Activated T-cell treated with anti-CD3 and anti-CD28 coated beads for 1 hour (primary cell): ENCODE measurements at places on chromosomes 1 and 21.

GRCh38 chr1:48043622-48044021, 46.4 kb upstream of the TRABD2B start:
- no peak for DNase-seq

- no peak for DNase-seq
Observed at GRCh38 chr1:211752317-211752716, 76.9 kb upstream of the NEK2 start.

- no peak for DNase-seq
Observed at GRCh38 chr1:65812065-65812464, 19.4 kb downstream of the PDE4B start.

DNA sequence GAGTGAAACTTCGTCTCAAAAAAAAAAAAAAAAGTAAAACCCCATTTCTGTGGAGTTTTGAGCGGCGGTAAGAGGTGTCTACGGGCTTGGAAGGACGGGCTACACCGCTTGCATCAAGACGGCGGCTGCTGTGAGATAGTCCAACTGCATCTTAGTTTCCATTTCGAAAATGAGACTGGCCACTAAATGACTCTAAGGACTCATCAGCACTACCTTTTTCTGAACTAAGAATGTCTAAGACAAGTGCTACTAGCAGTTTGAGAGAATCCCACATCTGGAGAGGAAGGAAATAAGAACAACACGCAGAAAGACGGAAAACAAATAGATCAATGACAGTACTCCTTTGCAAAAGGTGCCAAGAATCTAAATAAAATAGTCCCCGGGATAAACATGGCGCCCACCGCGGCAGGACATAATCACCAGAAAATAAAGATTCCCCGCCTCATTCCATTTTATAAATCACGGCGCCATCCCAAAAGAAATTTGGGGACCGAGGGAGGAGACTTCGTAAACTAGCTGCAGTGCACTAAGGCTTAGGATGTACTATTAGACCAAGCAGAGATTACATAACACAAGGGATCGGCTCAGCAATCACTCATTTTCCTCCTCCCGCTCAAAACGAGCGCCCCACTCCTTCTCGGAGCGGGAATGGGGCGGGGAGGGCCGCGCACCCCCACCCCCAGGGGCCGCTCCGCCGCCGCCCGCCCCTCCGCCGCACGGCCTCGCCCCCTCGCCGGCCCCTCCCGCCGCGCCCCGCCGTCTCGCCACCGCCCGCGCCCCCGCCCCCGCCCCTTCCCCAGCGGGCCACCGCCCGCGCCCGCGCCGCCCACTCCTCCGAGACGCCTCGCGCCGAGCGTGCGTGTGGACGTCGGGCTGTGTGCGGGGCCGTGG, 1.1 kb downstream of the POGZ start:
- DNase-seq, result peak; percentile 55

- DNase-seq, result no peak
Observed at GRCh38 chr1:80250573-80251168, 1244.1 kb upstream of the ADGRL4 start.

GRCh38 chr1:221532071-221532773, 209.7 kb downstream of the DUSP10 start:
- DNase-seq, result no peak

DNA sequence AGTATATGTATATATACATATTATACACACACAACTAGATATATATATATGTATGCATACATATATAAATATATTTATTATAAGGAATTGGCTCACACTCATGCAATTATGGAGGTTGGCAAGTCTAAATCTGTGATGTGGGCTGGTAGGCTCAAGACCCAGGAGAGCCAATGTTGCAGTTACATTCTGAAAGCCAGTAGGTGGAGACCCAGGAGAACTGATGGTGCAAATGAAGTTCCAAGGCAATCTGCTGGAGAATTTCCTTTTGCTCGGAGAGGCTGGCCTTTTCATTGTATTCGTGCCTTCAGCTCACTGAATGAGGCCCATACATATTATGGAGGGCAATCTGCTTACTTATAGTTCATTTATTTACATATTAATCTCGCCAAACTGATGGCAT, 9.4 kb downstream of the IVL start:
- DNase-seq, result no peak

DNA sequence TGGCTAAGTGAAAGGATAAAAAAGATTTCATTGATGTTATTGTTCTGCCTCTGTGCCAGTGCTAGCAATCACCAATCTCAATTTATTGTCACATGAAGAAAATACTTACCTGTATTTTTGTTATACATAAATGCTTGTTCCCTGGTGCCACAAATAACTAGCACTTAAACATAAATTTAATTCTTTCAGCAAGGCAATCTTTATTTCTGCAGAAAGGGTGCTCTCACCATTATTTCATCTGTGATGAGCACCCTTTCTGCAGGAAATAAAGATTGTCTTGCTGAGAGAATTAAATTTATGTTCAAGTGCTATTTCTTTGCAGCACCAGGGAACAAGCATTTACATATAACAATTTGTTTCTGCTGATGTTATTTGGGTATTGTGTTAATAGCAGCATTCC, 87.2 kb downstream of the DIRAS3 start:
- DNase-seq, result no peak

DNA sequence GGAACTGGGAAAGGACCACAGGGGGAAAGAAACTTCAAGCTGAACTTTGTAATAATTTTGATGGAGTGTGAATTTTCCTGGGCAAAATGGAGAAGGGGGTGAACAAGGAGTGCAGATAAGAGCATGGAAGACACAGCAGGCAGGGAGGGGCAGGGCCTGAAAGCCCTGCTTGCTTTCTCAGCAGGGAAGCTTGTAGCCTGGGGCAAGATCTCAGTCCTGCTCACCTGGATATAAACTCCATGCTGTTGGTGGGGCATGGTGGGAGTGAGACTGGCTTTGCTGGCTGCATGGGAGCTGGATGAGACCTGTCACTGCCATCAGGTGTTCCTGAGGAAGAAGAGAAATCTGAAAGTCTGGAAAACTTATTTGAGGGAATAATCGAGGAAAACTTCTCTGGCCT, 58.7 kb upstream of the RC3H1 start:
- no peak for DNase-seq

- no peak for DNase-seq
Observed at GRCh38 chr1:8465013-8465412, 147.1 kb downstream of the SLC45A1 start.

DNA sequence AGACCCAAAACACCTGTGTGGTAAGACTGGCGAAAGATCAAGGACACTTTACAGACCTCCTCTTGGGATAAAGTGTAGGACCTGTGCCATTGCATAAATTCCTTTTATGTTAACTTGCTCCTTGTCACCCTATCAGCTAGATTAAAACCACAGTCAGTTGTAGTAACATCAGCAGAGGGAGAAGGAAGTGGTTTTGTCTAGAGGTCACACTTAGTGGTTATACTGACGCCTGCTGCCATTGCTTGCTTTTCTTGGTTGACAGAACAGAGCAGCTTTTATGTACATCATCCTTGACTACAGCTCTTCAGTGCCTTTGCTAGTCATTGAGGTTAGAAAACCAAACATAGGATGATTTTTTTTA, 101.4 kb downstream of the PBX1 start:
- no peak for DNase-seq

- DNase-seq, result no peak
Observed at GRCh38 chr1:101993710-101994109, 3.0 kb downstream of the OLFM3 start.
